ENCODE measurements at places on chromosomes 7 and 10. TPM values are rescaled to one million over a fixed set of nuclear protein-coding genes. Genes with fewer than 3 reads are reported as not detected.
A peak's percentile ranks its signal among the peaks of the same experiment; 100 is the strongest.

GRCh38 chr7:16926283-16926682 is 44.5 kb upstream of the AGR3 start:
- H3K36me3 ChIP-seq: peaks cover 13% of the 10 kb centered on the region
- H3K27ac ChIP-seq: no peak overlapping the region
- peak; percentile 22 for DNase-seq
- H3K27me3 ChIP-seq: no peaks in the 10 kb centered on the region
- H3K4me1 ChIP-seq: peaks cover 60% of the 10 kb centered on the region

DNA sequence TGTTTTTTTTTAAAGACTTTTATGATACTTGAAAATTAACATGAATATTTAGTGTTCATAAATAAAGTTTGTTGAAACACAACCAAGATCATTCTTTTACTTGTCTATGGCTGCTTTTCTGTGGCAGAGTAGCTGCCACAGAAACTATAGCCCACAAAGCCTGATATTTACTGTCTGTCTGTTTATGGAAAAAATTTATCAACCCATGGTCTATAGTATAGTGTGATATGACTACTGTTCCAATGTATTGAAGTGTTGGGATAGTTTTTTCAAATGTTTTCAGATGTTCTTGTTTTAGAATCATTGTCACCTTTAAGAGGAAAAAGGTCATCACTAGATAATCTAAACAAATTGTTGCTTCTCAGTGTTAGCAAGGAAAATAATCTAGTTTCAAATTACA is 10.8 kb downstream of the TFAM start:
- H3K4me1 ChIP-seq: peaks cover 6% of the 10 kb centered on the region
- H3K27ac ChIP-seq: no peak overlapping the region
- H3K36me3 ChIP-seq: peaks cover 34% of the 10 kb centered on the region
- DNase-seq: no peak

DNA sequence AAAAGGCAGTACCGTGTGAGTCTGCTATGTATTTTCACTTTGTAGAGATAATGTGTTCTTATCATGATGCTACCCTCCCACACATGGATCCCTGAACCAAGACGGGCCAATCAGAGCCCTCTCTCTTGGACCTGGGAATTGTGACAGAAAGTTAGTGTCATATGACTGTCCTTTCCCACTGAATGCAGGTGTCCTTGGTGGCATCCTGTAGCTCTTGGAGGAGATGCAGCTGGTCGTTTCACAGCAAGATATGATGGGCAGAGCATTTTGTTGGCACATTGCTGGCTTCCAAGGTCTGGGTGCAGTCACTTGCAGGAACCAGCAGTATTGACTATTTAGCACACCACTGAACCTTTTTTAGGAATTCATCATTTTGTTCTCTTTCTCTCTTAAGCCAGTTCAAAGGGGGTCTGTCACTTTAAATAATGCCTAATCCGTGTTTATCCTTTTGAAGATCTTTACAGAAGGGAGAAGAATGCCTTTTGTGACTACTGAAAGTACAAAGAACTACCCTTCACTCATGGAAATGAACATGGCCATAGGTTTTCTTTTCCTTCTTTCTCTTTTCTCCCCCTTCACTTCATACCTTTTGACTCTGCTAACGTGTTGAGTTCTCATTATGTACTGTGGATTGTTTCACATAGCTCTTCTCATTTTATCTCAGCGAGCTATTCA is 125.1 kb downstream of the PLXDC2 start:
- no peaks in the 10 kb centered on the region for H3K27me3 ChIP-seq
- H3K27ac ChIP-seq: no peak overlapping the region
- H3K4me3 ChIP-seq: no peak overlapping the region

GRCh38 chr7:64802699-64803098 is 8.5 kb downstream of the ZNF138 start:
- H3K27ac ChIP-seq: no peak overlapping the region
- no peak overlapping the region for H3K4me3 ChIP-seq
- peaks cover 7% of the 10 kb centered on the region for H3K4me1 ChIP-seq
- no peak for DNase-seq
- peaks cover 69% of the 10 kb centered on the region for H3K36me3 ChIP-seq

- H3K27me3 ChIP-seq: peaks cover 3% of the 10 kb centered on the region
- no peak overlapping the region for H3K27ac ChIP-seq
- DNase-seq: no peak
- no peak overlapping the region for H3K4me3 ChIP-seq
- no peaks in the 10 kb centered on the region for H3K4me1 ChIP-seq
- H3K36me3 ChIP-seq: no peaks in the 10 kb centered on the region
Observed at GRCh38 chr10:34798654-34799053, 16.4 kb downstream of the PARD3 start.

DNA sequence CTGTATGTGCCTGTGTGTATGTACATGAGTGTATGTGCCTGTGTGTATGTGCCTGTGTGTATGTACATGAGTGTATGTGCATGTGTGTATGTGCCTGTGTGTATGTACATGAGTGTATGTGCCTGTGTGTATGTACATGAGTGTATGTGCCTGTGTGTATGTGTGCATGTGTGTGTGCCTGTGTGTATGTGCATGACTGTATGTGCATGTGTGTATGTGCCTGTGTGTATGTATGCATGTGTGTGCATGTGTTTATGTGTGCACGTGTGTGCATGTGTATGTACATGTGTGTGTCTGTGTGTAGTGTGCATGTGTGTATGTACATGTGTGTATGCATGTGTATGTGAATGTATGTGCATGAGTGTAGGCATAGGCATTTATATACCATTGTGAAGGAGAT is 274.8 kb downstream of the ADARB2 start:
- H3K4me3 ChIP-seq: no peak overlapping the region
- H3K36me3 ChIP-seq: no peaks in the 10 kb centered on the region
- H3K4me1 ChIP-seq: no peaks in the 10 kb centered on the region
- no peak for DNase-seq

- no peaks in the 10 kb centered on the region for H3K27me3 ChIP-seq
- DNase-seq: no peak
- no peaks in the 10 kb centered on the region for H3K4me1 ChIP-seq
- H3K36me3 ChIP-seq: peaks cover 12% of the 10 kb centered on the region
Observed at GRCh38 chr10:114295393-114295792, 56.3 kb downstream of the VWA2 start.

DNA sequence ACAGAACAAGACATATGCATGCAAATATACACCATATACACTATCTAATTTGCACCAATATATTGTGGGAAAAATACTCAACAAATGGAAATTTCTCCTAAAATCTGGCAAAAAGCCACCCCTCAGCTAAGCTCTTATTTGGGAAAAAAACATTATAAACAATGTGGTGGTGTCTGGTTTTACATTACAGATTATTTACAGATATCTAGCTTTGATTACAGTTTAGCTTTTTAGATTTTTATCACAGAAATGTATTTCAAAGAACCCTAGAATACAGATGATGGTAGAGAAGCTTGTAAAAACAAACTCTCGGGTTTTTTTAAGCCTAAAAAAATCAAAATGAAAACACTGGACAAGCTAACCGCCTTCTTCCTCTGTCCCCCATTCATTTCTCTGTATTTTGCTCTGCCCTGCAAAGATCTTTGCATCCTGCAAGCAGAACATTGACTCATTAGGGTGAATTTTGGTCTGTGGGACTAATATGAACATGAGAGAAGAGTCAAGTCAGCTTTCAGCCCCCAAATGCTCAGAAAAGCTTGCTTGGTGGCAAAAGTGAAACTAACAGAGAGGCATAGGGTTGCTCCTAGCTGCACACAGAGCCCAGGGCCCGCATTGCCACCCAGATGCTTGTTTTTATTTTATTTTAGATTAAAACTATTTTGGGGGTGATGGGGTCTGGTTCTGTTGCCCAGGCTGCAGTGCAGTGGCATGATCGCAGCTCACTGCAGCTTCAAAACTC is 88.8 kb upstream of the LYZL1 start:
- H3K27ac ChIP-seq: no peak overlapping the region
- H3K36me3 ChIP-seq: no peaks in the 10 kb centered on the region
- DNase-seq: no peak

DNA sequence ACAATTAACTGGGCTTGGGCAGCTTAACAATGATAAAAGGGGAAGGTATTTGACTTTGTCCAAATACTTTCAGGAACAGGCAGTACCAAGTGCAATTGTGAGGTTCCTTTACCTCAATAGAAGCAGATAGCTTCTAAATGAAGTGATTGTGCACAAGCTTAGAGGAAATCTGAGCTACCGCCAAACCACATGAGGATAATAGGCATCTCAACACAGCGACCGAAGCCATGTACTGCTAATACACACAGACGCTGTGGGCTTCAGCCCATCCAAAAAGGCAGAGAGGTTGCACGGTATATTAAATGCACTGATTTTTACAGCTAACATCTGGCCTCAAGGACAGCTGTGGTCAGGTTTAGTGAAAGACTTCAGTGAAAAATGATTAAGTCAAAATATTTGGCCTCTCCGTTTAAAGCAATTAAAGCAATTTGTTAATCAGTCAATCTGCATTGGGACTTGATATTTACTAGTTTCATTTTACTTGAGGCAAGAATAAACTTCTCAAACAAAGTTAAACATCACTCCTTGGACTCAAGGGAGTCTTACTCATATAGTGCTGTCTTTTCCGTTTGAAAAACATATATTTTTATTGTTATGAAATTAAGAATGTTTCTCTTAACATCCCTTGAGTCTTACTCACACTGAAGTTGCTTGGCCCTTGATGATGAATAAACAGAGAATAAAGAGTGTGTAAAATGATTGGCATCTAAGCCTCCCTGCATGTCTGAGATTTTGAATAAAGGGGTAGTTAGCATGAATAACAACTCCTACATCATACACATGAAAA is 306.3 kb downstream of the C7orf25 start:
- H3K36me3 ChIP-seq: no peaks in the 10 kb centered on the region
- no peak overlapping the region for H3K27ac ChIP-seq
- no peak overlapping the region for H3K4me3 ChIP-seq
- no peaks in the 10 kb centered on the region for H3K4me1 ChIP-seq
- DNase-seq: no peak

DNA sequence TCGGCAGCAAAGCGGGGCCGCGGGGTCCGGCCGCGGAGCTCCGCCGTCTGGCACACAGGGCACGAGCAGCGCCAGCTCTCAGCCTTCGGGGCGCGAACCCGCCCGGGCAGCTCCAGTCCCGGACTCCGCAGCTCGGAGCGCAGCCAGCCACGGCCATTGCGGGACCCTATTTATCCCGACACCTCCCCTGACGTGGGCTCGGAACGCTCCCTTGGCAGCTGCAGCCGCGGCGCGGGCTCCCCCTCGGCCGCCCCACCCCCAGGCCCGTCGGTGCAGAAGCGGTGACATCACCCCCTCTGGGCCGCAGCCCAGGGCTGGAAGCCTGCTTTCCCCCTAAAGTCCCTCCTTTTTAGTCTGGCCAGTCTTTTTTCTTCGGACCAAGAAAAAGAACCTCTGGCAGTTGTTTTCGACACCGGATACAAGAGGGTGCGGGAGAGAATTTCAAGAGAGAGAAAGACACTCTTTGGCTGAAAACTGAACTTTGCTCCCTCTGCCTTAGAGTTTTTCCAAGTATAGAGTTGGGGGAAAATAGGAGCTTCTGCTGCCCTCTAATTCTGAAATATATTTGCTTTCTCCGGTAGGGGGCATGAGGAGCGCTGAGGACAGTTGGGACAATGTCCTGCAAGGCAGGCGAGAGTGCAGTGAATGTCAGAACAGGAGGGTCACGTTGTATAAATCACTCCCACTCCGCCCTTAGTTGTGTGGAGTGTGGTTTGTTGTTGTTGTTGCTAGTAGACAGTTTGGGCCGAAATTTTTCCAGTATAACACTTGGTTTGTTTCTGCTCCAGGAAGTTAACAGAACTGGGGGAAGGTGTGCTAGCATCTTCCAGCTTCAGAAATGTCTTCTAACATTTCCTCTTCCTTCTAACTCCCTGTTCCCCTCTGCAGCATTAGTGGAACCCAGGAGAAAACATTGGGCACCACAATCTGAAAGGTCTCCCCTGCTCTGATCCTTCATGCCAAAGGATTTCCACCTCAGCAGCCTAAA is at the start of gene SFRP4:
TSS of gene SFRP4 (minus strand) at position 145 of the 988 bp plus-strand sequence. CDS start 280 bp downstream, outside the sequence.
- H3K4me3 ChIP-seq: peak within 1 kb of the TSS; percentile 38
- no peaks in the 10 kb centered on the region for H3K36me3 ChIP-seq
- no peak within 1 kb of the TSS for H3K27ac ChIP-seq
- DNase-seq: no peak
- H3K27me3 ChIP-seq: peaks cover 77% of the 10 kb centered on the region

DNA sequence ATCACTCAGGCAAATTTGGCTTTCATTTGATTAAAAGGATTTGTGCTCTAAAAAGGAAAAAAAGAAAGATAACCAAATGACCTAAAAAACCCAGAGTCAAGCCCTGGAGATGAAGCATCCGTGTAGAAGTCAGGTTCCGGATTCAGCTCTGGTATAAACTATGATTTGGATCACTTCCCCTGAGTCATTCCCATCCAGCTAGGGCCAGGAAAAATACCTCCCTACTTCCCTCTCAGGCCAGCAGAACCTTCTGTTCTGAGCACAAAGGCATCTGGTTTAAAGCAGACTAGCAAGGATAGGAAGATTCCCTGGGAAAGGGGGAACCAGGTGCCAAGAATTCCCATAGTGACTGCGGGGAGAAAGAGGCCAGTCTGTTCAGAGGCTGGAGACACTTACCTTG is 25.7 kb upstream of the NDST2 start:
- no peak overlapping the region for H3K4me3 ChIP-seq
- H3K27me3 ChIP-seq: no peaks in the 10 kb centered on the region
- H3K4me1 ChIP-seq: no peaks in the 10 kb centered on the region
- H3K36me3 ChIP-seq: peaks cover 18% of the 10 kb centered on the region
- no peak for DNase-seq
- no peak overlapping the region for H3K27ac ChIP-seq

GRCh38 chr7:128031901-128032604 is 816 bp upstream of the LRRC4 start:
- H3K27ac ChIP-seq: no peak overlapping the region
- peaks cover 23% of the 10 kb centered on the region for H3K27me3 ChIP-seq
- DNase-seq: peak; percentile 47
- H3K36me3 ChIP-seq: peaks cover 15% of the 10 kb centered on the region

GRCh38 chr10:59129867-59130266 is 46.6 kb upstream of the PHYHIPL start:
- H3K27ac ChIP-seq: no peak overlapping the region
- no peaks in the 10 kb centered on the region for H3K27me3 ChIP-seq
- no peak overlapping the region for H3K4me3 ChIP-seq
- H3K4me1 ChIP-seq: no peaks in the 10 kb centered on the region
- no peaks in the 10 kb centered on the region for H3K36me3 ChIP-seq
- DNase-seq: no peak

GRCh38 chr10:102119417-102120141 is 589 bp downstream of the LDB1 start:
- H3K36me3 ChIP-seq: no peaks in the 10 kb centered on the region
- peak; percentile 54 for DNase-seq
- peaks cover 56% of the 10 kb centered on the region for H3K4me1 ChIP-seq
- H3K27me3 ChIP-seq: no peaks in the 10 kb centered on the region
- peak overlapping the region; percentile 94 for H3K27ac ChIP-seq
- H3K4me3 ChIP-seq: peak overlapping the region; percentile 90

Gene ASB15
- total RNA-seq: not detected

Gene PLPP4
- total RNA-seq: not detected

Gene OR2A12
- total RNA-seq: not detected

Gene PNLIP
- not detected for total RNA-seq

Gene PPP1R9A
- not detected for total RNA-seq

Gene NPSR1
- not detected for total RNA-seq

Gene RBP3
- total RNA-seq: not detected

Gene NXPH1
- total RNA-seq: not detected

Gene PTPRN2
- 2.7 TPM for total RNA-seq
